Caki2 (cell line): ENCODE measurements at places on chromosomes 1 and 21.

DNA sequence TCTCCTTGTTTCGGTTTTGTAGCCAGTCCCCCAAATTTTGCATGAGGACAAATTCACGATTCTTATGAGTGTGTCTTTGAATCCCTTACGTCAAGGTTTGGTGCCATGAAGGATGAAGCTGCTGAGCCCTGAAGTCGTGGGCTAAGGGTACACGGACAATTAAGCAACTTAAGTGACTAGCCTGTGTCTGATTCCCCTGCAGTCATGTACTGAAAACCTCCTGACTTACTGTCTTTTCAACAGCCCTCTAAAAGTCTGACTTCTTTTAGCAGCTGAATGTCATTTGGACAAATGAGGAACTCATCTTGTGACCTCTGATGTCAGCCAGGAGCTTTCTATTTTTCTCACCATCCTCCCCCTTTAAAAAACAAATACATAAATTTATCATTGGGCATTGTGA is 27.1 kb upstream of the C1orf105 start:
- DNase-seq = no peak

DNA sequence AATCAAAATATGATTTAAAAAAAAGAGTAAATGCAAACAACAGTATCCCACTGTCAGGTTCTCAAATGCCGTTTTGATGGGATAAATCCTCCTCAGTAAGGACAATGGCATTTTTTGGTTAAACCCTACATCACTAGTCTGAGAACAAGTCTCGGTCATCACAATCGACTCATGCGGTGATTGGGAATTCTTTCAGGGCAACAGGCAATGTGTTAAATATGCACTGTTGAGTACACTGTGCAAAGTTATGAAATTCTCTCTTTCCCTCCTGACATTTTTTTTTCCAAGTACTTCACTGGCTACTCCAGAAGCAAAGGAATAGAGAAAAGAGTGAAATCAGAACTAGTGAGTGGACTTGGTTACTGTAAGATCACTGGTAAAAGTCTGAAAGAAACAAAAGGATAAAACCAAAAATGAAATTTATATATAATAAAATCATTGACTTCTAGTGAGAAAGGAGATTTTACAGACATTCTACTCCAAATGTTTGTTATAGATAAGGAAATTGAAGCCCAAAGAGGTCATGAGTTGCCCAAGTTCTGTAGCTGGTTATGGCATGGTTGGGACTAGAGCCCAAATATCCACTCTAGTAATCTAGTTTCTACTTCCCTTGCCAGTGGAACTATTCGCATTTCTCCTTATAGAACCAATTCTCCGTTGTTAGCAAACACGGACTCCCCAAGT is 111.3 kb downstream of the TGFBR3 start:
- DNase-seq = no peak

DNA sequence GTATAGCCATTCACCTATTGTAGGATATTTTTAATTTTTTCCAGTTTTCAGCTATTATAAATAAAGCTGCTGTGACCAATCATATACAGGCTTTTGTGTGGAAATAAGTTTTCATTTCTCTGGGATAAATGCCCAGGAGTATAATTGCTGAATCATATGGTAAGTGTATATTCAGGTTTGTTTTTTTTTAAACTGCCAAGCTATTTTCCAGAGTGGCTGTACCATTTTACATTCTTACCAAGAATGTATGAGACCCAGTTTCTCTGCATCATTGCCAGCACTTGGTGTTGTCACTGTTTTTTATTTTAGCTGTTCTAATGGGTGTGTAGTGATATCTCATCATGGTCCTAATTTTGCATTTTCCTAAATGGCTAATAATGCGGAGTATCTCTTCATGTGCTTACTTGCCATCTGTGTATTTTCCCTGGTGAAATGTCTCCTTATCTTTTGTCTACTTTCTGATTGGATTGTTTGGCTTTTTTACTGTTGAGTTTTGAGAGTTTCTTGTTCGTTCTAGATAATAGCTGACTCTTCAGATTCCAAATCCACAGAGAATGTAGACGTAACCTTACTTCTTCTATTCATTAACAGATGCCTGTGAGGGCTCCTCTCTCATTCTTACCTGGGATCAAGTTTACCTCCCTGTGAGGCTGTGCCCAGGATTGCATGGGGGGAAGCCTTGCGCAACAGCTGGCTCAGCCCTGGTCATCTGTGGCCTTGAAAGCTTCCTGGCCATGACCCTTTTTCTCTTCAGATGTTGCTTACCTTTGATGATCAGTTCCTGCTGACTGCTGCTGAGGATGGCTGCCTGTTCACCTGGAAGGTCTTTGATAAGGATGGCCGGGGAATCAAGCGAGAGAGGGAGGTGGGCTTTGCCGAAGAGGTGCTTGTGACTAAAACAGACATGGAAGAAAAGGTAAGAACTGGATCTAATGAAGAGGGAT is 42.6 kb downstream of the CFAP57 start:
- no peak for DNase-seq

DNA sequence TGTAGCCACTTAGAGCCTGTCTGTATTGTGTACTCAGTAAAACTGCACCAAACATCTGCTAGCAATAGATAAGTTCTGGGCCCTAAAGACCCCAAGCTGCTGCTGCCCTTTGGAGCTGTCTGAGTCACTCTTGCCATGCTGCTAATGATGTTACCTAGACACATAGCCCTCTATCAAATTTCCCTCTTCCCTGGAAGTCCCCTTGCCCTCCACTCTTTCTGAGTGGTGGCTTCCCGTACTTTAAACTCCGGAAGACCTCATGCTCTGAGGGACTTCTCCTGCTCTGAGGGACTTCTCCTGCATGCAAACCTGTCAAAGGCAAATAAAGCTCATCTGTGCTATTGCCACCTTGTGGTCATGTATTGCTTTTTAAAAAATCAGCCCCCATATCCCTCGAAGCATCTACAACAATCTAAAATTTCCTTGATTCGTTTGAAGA is 34.0 kb downstream of the FH start:
- DNase-seq = peak; percentile 38

- no peak for DNase-seq
Measured at GRCh38 chr1:154784924-154785531, 85.1 kb downstream of the KCNN3 start.

- DNase-seq = no peak
Measured at GRCh38 chr1:109818271-109818987, 54.7 kb upstream of the EPS8L3 start.

GRCh38 chr21:36706482-36706852 is 7.6 kb downstream of the SIM2 start:
- DNase-seq = no peak

DNA sequence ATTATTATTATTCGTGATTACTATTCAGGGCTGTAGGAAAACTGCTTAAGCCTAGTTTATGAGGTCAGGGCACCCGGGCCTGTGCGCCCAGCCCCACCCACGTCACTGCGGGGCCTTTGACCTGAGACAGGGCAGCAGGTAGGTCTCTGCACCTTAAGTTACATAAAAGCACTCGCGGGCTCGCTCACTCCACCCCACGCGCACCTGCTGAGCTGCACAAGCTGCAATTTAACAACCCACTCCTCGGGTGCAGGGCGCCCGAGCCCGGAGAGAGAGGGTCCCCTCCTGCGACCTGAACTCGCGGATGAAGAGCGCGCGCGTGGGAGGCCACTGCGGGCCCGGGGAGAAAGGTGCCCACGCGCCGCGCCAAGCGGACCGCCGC is 477 bp downstream of the ICMT start:
- no peak for DNase-seq

GRCh38 chr1:227429447-227430359 is 111.4 kb upstream of the CDC42BPA start:
- DNase-seq = no peak

DNA sequence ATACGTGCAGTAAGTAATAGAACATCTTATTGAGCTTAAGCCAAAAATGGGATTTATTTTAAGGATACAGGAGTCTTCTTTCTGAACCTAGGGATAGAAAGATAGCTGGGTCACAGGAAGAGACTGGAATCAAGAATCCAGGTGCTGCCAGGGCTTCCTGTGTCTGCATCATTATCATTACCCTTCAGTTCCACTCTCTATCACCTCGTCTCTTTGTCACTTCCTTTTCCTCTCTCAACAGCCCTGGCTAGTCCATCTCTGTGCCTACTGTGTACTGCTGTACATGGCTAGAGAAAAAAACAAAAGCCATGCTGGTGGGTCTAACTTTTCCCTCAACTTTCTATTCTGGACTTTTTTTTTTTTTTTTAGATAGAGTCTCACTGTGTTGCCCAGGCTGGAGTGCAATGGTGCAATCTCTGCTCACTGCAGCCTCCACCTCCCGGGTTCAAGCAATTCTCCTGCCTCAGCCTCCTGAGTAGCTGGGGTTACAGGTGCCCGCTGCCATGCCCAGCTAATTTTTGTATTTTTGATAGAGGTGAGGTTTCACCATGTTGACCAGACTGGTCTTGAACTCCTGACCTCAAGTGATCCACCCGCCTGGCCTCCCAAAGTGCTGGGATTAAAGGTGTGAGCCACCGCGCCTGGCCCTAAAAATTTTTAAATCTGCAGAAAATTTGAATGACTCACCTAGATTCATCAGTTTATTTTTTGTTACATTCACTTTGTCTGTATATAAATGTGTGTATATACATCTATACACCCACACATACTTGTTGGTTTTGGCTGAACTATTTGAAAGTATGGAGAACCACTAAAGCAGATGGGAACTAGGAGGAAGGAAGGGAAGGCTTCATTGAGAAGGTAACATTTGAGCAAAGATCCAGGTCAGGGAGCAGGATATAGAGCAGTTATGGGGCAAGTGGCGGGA is 31.9 kb downstream of the UBE4B start:
- DNase-seq = no peak

- DNase-seq = no peak
Measured at GRCh38 chr1:115643225-115643624, 1.5 kb downstream of the VANGL1 start.

DNA sequence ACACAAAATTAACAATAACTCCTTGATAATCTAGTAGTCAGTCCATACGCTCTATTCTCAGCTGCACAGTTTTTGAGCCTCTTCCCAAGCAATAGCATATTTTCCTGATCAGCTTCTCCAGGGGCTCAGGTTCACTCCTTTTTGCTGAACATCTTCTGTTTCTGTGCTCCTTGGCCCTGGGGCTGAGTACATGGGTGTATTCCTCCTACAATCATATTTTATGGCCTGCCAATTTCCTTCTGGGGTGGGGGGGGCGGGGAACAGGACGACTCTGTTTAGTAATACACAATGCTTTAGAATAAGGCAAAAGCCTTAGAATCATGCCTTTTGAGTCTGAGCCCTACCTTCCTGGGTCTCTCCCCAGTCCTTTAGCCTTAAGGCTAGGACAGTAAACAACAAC is 8.5 kb downstream of the CLDN19 start:
- no peak for DNase-seq
